ENCODE measurements at places on chromosomes 11 and 22.

GRCh38 chr22:23102002-23102655, 31.8 kb downstream of the GNAZ start:
- no peak for DNase-seq

DNA sequence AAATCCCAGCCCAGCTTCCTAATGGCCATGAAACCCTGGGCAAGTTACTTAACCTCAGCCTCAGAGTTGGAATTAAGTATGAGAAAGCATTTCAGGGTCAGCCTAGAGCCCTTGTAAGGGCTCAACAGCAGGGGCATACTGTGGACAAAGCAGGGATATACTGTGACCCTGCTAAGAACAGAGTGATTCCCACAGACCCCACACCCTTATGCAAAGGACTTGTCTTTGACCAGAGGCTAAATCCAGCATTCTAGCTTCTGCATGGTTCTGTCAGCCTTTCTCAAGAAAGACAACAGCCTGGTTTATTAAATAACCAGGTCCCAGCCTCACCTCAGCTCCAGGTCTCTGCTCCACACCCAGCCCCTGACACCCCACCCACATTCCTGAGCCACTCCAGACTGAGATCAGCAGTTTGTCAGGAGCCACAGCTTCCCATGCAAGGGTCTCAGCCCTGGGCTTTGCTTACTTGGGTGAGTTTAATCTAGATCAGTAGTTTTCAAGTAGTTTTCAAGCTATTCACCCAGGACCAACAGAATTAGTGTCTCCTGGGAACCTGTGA, 69.2 kb downstream of the GALNT18 start:
- no peak for DNase-seq

DNA sequence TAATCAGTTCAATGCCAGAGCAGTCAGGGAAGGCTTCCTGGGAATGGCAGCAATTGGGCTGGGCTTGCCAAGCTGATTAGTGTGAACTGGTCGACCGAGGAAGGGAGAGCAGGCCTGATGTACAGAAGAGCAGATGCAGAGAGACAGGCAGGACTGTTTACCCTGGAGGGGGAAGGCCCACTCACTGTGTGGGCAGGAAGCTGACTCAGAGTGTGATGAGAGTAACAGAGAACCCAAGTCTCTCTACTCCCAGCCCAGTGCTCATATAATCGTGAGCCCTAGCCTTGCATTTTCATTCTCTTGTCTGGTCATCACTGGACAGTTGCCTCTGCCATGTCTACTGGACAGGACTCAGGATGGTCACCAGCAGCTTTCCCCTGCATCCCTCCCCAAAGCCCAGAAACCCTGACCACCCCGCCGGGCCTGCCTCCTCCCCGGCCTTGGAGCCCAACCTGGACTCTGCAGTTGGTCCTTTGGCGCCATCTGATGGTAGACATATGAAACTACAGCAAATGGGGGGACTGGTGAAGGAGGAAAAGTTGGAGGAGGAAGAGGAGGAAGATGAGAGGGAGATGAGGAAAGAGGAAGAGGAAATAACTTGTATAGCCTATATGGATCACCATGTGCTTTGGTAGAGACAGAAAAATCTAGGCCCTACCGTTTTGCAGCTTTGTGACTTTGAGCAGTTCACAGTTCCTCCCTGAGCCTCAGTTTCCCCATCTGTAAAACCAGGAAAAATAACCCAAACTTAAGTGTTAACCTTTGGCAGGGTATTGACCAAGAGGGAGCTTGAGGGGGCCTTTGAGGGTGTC, 43.4 kb upstream of the PRDM11 start:
- DNase-seq, result peak; percentile 47

DNA sequence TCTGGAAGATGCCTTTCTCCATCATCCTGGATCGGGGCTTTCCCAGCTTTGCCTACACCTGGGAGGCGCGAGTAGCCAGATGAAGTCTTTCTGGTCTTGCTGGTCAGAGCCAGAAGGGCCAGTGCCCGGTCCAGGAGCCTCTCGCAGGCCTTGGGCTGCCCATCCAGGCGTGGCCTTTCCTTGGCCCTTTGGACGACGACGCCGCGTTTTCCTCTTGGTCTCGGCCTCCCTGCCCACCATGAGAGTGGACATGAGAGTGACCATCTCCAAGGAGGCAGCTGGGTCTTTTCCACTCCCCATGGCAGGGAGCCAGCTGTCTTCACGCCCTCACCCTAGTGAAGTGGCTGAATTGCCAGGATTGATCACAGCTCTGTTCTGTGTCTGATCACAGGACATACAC, 3.5 kb downstream of the PTDSS2 start:
- DNase-seq, result no peak

GRCh38 chr22:18005201-18005926, 19.0 kb downstream of the MICAL3 start:
- DNase-seq, result no peak

DNA sequence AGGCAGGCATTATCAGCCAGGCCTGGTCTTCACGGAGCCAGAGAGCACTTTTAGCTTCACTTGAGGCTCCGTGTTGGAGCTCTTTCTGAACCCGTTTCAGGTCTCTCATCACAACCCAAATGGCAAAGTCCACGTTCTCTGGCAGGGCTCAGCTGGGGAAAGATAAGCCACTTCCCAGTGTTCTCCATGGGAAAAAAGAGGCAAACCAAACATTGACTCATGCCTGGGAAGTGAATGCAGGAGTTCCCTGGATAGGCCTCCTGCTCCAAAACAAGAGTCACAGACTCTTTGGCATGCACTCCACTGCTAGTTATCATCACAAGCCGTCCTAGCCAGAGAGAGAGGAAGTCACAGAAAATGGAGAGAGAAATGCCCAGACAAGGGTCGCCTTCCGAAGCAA, 11.6 kb downstream of the OPCML start:
- DNase-seq, result no peak

GRCh38 chr11:41031551-41032060, 427.8 kb downstream of the LRRC4C start:
- DNase-seq, result no peak
